ENCODE measurements at places on chromosomes 3 and 15.

GRCh38 chr3:115388811-115389210 is 234.5 kb upstream of the GAP43 start:
- peak; percentile 23 for DNase-seq

GRCh38 chr3:141094790-141095545 is 43.8 kb downstream of the SPSB4 start:
- DNase-seq: peak; percentile 95

DNA sequence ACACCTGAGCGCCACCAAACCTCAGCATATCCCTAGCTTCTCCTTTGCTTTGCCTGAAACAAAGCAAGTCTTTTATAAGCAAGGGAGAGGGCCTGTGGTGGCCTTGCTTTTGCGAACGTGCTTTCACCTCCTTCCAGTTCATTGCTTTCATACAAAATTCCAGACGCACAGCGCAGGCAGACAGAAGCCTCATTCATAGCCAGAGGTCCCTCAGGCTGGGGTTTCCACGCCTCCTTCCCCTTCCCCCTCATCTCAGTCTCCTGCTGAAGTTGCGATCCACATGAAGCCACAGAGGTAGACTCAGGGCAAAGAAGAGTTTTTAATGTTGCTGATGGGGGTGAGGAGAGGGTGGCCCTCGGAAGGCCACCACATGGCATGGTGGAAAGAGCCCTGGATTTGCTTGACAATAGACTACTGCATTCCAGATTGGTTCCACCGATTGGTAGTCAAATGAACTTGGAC is 59.4 kb upstream of the FLNB start:
- DNase-seq: peak; percentile 83

DNA sequence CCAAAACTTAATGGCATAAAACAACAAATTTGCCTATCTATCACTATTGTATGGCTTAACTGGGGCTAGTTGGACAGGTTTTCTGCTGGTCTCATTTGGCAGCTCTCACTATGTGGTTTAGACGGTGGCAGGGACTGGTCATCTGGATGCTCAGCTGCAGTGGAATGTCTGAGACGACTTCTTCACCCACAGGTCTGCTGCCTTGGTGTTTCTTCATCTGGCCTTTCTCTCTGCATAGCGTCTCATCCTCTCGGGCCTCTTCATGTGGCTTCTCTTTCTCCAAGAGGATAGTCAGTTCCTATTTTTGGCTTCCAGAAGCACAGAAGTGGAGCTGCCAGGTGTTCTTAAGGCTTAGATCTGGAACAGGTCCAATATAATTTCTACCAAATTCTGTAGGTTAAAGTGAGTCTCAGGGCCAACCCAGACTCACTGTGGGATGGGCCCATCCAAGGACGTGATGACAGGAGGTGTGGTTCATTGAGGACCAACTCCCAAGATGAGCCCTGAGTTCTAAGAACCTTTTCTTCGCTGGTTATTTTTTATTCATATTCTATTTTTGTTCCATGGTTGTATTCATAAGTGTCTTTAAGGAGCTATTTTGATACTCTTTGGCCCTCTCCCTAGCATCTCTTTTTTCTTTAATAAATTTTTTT is 18.6 kb downstream of the UBE2Q2 start:
- no peak for DNase-seq

DNA sequence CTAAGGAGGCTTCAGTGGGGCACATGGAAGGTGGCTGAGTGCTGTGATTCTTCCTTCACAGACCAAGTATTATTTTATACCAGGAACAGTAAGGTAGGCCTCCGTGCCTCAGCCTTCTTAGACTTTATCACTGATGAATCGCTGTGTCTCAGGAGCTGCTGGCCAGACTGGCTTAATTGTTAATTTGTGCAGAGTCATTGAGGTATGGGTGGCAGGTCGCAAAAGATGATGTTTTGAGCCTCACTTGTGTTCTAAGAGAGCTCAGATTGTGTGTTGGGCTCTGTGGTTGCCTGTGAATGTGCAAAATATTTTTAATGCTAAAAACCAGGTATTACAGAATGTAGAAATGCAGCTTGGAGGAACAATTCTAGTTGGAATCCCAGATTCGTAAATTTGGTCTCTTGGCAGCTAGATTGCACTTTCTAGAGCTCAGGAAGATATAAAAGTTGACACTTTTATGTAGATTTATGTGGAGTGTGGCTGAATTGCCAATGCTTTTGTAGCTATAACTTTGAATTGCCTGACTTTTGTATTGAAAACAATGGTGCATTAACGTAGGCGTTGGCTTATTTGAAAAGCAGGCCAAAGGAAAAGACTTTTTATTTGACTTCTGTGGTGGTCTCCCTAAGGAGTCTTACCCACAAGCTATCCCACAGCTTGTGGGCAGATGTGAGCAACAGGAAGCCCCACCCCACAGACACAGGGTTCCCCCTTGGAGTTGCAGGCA is 53.4 kb downstream of the LARS2 start:
- DNase-seq: no peak

DNA sequence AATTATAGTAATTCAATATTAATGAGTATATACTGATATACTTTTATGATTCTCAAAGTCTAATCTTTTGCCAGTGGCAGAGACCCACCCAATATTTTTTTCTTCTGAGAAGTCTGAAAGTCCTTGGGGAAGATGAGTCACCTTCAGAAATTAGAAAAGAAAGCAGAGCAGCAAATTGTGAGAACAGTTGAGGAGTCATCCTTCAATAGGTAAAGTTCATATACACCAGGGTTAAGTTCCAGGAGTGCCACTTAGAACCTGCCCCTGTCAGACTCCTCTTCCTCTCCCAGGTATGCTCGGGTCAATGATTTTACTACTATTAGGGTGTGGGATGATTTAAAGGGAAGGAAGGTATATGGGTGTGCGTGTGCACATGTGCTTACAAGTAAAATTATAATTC is 7.1 kb downstream of the CLRN1 start:
- no peak for DNase-seq

- no peak for DNase-seq
Measured at GRCh38 chr3:79724206-79724605, 43.6 kb downstream of the ROBO1 start.

GRCh38 chr3:178062126-178062525 is 474.1 kb upstream of the KCNMB2 start:
- no peak for DNase-seq

- DNase-seq: no peak
Measured at GRCh38 chr3:27813255-27813654, 91.1 kb upstream of the EOMES start.

- DNase-seq: no peak
Measured at GRCh38 chr15:76711351-76711827, 193.8 kb downstream of the SCAPER start.

- DNase-seq: no peak
Measured at GRCh38 chr3:126126286-126126685, 42.4 kb upstream of the SLC41A3 start.

- DNase-seq: no peak
Measured at GRCh38 chr3:79684041-79684440, 83.8 kb downstream of the ROBO1 start.

DNA sequence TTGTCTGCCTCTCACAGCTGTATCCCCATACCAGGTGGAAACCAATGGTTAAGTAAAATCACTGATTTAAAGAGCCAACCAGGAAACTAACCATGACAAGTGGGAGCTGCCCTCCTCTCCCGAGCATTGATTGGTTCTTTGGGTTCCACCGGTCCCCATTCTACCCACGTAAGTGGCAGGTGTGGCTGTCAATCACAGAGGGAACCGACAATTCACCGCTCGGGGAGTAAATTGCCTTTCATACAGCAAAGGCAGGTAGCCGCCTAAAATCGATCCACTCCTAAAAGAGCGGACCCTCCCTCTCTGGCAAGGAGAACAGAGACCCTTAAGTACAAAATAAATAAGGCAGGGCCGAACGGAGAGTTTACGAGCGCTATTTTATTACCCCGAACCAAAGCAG is 1.2 kb downstream of the ERC2 start:
- DNase-seq: peak; percentile 97

- DNase-seq: no peak
Measured at GRCh38 chr3:183984127-183984740, 33.5 kb downstream of the ABCC5 start.

DNA sequence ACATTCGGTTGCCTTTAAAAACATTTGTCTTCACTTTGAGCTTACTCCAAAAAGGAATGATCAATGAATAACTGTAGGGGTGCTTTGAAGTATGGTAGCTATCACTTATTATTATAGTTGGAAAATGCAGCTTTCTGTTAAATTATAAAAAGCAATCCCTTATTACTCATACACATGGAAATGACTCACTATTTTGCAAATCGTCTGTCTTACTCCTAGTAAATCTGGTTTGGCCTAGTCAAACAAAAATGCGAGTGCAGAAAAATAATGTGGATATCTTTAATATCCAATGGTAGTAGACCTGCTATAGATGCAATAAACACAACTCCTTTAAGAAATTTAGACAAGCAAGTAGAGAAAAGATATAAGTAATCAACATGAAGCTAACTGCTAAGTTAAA is 112.5 kb downstream of the ZIC1 start:
- DNase-seq: no peak

All from eye (tissue), 1 donor.